ENCODE measurements at places on chromosomes 7 and 10.

DNA sequence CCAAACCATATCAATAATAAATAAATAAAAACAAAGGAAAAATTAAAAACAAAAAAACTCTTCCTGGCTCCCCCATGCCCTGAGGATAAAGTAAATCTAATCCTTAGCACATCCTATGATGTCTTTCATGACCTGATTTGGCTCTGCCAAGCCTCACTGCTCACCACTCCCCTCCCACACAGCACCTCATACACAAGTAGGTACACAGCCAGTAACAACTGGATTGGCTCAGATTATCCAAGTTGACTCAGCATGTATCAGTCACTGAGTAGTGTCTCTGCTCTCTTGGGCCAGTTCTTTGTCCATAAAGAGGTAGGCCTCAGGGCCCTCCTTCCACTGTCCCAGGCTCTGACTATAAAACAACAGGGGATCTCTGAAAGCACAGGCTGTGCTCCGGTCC is 99.6 kb downstream of the STRA8 start:
- DNase-seq = no peak

- no peak for DNase-seq
These were observed 11.7 kb upstream of the TMEM243 start for GRCh38 chr7:87231258-87231657.

- no peak for DNase-seq
These were observed 143.4 kb downstream of the VPS50 start for GRCh38 chr7:93375603-93376002.

DNA sequence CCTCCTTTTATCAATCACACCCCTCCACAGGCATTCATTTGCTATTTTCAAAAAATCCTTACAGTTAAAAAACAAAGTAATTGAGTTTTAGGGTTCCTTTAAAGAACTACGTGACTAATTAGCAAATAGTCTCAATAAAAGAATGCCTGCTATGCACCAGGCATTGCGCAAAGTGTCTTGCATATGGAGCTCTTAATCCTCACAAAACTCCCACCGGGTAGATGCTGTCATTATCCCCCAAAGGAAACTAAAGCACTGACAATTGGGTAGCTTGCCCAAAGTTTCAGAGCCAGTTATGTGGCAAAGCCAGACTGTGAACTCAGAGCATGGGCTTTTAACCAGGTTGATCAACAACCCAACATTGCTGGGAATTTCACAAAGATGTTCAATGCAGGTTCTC is 305.7 kb downstream of the ELMO1 start:
- DNase-seq = peak; percentile 9

- no peak for DNase-seq
These were observed 90.0 kb upstream of the BMPER start for GRCh38 chr7:33815336-33815735.

GRCh38 chr10:68666280-68666760 is 54.7 kb upstream of the CCAR1 start:
- peak; percentile 97 for DNase-seq

- no peak for DNase-seq
These were observed 183.0 kb downstream of the SRPK2 start for GRCh38 chr7:105205592-105206237.

DNA sequence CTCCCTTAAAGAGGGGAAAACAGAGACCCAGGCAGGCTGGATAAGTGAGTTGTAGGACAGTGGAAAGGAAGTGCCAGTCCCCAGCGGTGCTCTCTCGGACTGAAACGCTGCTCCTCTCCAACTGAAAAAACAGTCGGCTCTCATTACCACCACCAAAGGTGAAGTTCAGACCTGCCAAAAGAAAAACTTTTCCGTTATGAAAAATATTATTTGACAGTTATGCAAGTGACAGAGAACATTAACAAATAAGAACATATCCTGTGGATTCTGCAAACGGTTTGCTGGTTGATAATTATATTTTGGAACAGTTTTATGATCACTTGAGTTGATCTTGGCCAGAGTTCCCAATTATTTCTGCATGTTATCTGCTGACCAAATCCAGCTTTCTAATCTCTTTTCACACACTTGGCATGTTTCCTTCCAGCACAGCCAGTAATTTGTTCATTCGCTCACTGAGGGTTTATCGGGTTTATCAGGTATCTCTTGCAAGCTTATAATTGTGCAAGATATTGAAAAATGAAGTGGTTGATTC is 82.6 kb downstream of the PTPRE start:
- no peak for DNase-seq

DNA sequence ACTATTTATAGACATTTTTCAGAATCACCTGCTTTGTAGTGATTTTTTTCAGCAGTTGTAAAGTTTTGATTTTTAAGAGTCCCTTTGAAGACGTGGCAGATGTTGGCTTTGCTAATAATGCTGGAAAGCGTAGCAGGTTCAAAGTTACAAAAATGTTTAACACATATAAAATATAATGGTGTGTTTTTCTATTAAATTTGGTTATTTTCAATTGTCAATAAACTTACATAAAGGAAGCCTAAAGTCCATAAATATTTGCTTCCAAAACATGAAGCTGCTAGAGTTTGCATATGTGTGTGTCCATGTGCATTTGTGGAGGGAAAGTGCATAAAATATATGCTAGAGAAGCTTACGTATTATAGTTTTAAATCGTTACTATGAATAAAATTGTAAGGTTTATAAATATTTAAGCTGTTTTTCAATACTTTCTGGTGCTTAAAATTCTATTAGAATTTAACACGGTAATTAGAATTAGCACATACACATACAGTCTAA is 3.7 kb downstream of the MEOX2 start:
- DNase-seq = no peak

GRCh38 chr10:11908991-11909390 is 85.8 kb downstream of the PROSER2 start:
- no peak for DNase-seq

- DNase-seq = peak; percentile 33
These were observed 102.3 kb downstream of the NPTX2 start for GRCh38 chr7:98719396-98719795.

GRCh38 chr10:20888620-20889330 is 8.3 kb downstream of the NEBL start:
- DNase-seq = no peak

GRCh38 chr10:306007-306674 is 170.9 kb downstream of the ZMYND11 start:
- peak; percentile 38 for DNase-seq

GRCh38 chr10:34504534-34504933 is 310.6 kb downstream of the PARD3 start:
- peak; percentile 31 for DNase-seq

DNA sequence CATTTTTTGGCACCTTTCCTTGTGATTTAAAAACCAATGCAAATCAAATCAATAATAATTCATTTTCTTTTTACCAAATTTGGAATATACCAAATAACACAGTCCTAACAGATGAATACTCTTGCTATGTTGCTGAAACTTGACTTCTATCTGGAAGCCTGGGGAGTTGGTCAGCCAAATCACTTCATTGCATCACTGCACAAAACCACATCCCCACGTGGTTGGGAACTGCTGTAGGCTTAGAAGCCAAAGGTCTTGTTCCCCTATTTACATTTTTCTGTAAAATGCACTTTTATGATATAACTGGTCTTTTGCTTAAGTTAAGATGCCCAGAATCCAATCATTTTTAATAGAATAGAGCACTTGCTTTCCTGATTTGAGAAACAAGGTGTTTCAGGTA is 15.2 kb downstream of the GPR85 start:
- DNase-seq = no peak

GRCh38 chr10:47306387-47307210 is 6.6 kb downstream of the GDF10 start:
- no peak for DNase-seq

DNA sequence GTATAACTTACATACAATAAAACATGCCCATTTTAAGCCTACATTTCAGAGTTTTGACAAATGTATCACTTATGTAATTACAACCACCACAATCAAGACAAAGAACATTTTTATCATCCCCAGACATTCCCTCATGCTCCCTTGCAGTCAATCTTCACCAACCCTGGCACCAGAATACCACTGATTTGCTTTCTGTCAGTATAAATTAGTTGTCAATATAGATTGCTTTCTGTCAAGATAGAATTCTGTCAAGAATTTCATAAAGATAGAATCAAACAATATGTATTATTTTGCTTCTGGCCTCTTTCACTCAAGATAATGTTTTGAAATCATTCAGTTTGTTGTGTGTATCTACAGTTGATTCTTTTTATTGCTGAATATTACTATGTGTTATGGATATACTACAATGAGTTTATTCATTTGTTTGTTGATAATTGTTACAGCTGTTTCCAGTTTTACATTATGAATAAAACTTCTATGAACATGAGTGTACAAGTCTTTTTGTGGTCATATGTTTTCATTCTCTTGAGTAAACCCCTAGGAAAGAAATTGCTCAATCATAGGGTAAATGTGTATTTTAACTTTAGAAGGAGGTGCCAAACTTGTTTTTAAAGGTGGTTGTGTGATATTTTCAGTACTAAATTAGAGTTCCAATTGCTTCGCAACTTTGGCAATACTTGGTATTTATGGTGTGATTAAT is 56.9 kb downstream of the IFIT5 start:
- no peak for DNase-seq

GRCh38 chr10:33363106-33363505 is 28.6 kb upstream of the NRP1 start:
- DNase-seq = no peak

DNA sequence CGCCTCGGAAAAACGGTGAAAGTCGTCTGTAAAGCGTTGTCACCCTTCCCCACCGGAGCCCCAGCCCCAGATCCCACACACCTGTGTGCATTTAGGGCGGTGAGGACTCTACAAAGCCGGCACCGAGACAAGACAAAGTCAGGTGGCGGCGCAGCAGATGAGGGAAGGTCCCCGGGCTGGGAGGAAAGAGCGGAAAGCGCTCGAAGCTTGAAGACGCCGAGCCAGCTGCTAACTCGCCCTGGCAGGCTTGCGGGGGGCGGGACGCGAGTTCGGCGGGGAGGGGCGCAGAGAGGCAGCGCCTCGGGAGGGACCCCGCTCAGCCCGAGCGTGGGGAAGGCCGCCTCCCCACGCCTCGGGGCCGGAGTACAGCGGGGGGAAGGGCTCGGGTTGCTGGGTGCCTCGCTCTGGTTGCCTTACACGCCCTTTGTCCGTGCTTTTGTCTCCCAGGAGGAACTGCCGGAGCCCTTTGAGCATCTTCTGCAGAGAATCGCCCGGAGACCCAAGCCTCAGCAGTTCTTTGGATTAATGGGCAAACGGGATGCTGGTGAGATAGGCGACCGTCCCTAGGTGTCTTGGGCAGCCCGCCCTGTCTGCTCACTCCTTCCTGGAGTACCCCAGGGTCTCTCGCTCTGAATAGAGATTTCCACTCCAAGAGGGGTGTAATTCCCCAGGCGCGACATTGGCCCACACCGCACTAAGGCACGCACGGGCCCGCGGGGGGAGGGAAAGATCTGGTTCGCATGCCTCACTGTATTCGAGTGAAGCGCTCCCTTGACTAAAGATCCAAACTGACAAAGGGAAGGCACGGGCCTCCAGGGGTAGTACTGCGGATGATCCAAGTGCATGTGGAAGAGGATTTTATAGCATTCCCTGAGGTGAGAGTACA is 1.6 kb downstream of the TAC1 start:
- no peak for DNase-seq

DNA sequence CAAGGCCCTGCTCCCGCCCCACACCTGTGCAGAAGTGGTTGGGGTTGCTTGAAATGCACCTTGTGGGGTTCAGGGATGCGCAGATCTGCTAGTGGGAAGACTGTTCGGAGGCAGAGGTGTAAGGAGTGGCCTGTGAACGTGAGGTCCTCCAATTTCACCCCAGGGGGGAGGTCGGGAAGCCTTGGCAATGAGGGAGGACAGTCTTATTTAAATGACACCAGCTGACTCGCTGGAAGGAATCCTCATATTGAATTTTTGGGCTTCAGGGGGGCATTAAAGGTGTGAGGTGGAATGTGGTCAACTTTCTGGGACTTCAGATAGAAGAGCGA is 218.8 kb upstream of the CELF2 start:
- DNase-seq = no peak

DNA sequence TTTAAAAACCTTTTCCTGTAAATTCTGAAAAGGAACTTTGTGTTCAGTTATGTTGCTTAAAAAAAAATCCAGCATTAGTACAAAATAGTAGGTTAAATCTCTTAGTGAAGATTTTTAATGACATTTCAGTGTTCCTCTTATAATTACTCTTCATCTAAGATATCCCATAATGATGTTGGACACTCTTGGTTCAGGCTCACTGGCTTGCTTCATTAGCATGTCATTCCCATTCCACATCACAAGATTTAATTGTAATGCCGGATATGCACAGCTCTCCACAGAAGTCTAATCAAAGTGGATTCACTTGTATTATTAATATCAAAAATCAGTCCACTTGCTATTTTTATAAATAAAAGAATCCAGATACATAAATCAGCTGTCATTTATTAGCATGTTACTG is 180.0 kb upstream of the MDFIC start:
- DNase-seq = no peak

DNA sequence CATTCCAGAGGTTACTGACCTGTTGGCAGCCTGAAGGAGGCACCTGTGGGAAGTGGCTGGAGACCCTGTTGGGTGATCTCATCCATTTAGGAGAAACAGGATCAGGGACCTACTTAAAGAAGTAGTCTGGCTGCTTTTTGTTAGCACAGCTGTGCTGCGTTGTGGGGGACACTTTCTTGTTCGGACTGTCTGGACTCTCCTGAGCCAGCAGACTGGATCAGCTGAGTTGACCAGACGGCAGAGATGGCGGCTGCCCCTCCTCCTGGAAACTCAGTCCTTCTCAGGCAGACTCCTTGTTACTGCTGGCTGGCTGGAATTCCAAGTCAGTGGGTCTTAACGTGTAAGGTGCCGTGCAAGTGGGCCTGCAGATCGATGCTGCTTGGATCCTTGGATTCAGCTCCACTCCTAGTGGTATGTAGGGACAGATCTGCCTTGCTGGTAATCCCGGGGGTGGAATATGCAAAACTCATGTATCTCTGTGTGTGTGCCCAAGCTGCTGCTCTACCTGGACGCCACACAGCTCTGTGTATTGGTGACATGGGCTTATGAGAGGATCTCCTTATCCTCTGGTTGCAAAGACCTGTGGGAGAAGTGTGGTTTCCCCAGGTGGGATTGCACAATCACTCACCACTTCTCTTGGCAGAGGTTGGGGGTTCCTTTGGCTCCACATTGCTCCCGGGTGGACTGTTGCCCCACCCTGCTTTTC is 87.3 kb downstream of the CCSER2 start:
- DNase-seq = no peak

GRCh38 chr10:63210611-63211196 is 77.6 kb downstream of the NRBF2 start:
- no peak for DNase-seq
